Muscle of back (tissue), 13 donors: ENCODE measurements at places on chromosomes 2 and 18. TPM values are rescaled to one million over a fixed set of nuclear protein-coding genes. Genes with fewer than 3 reads are reported as not detected.

The LIMS2 gene
- 36.1 TPM for polyA plus RNA-seq

The PECR gene
- 7.8 TPM for polyA plus RNA-seq

The NOL4 gene
- 0.19 TPM for polyA plus RNA-seq

The SIX2 gene
- 8.8 TPM for polyA plus RNA-seq

The ANKAR gene
- polyA plus RNA-seq, result 9.5 TPM

The TEKT4 gene
- polyA plus RNA-seq, result not detected

The ESCO1 gene
- polyA plus RNA-seq, result 25.1 TPM

The ZAP70 gene
- 5.0 TPM for polyA plus RNA-seq

The RFTN2 gene
- polyA plus RNA-seq, result 19.4 TPM

The THOC1 gene
- polyA plus RNA-seq, result 33.8 TPM

The SLC23A3 gene
- 1.9 TPM for polyA plus RNA-seq

The GLB1L gene
- polyA plus RNA-seq, result 7.6 TPM

The PLCL1 gene
- polyA plus RNA-seq, result 14.1 TPM

The UGT1A4 gene
- not detected for polyA plus RNA-seq

The DPYSL5 gene
- polyA plus RNA-seq, result 22.6 TPM

The CASP8 gene
- 10.7 TPM for polyA plus RNA-seq

The CYS1 gene
- polyA plus RNA-seq, result 9.5 TPM

The EPHA4 gene
- polyA plus RNA-seq, result 15.7 TPM

The XDH gene
- not detected for polyA plus RNA-seq

The LCT gene
- not detected for polyA plus RNA-seq

The SATB2 gene
- 1.7 TPM for polyA plus RNA-seq

The RIT2 gene
- not detected for polyA plus RNA-seq

The RGPD3 gene
- polyA plus RNA-seq, result 0.26 TPM

The GAL3ST2 gene
- not detected for polyA plus RNA-seq

The GPR75 gene
- polyA plus RNA-seq, result 1.4 TPM

The DNAH7 gene
- 0.07 TPM for polyA plus RNA-seq

The GYPC gene
- polyA plus RNA-seq, result 95.7 TPM

The MOB4 gene
- polyA plus RNA-seq, result 45.8 TPM

The KIF1A gene
- polyA plus RNA-seq, result 2.2 TPM

The MAPK4 gene
- polyA plus RNA-seq, result 10.5 TPM

The KLHL41 gene
- 3,511 TPM for polyA plus RNA-seq

The ARHGAP25 gene
- 7.2 TPM for polyA plus RNA-seq

The POMC gene
- polyA plus RNA-seq, result 1.3 TPM

The GREB1 gene
- polyA plus RNA-seq, result 10.3 TPM

The CABLES1 gene
- polyA plus RNA-seq, result 6.0 TPM

The RBM44 gene
- polyA plus RNA-seq, result 0.29 TPM

The CCL20 gene
- 0.50 TPM for polyA plus RNA-seq

The MC4R gene
- 0.20 TPM for polyA plus RNA-seq

The KIAA2012 gene
- 0.37 TPM for polyA plus RNA-seq

The DNAJC27 gene
- polyA plus RNA-seq, result 5.8 TPM

The DLX1 gene
- 0.25 TPM for polyA plus RNA-seq

The DYNC2LI1 gene
- 20.9 TPM for polyA plus RNA-seq

The ERFE gene
- 15.0 TPM for polyA plus RNA-seq

The C2orf78 gene
- polyA plus RNA-seq, result not detected

The CBLN2 gene
- 0.48 TPM for polyA plus RNA-seq

The CD8A gene
- 0.80 TPM for polyA plus RNA-seq

The ICOS gene
- not detected for polyA plus RNA-seq

The IL37 gene
- polyA plus RNA-seq, result not detected

The NOSTRIN gene
- 8.7 TPM for polyA plus RNA-seq

The PARD6G gene
- polyA plus RNA-seq, result 5.2 TPM

The ATOH8 gene
- polyA plus RNA-seq, result 16.9 TPM
